ENCODE measurements at places on chromosomes 5 and 9.

DNA sequence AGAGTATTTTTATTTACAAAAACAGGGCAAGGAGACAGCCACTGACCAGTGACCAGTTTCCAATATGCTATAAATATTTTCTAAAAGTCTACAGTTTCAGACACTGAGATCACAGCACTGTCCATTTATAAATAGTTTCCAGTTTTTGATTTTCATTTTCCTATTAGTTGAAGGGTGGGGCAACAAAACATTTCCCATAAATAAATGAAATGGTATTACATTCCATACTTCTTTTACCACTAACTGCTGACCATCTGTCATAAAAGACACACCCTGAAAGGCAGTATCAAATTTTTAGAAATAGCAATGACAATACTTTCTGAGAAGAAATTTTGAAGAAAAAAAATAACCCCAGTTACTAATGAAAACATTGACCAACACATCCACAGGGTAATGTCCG is 126.7 kb downstream of the ARSB start:
- no peaks in the 10 kb centered on the region for H3K27me3 ChIP-seq
- H3K4me1 ChIP-seq = no peaks in the 10 kb centered on the region
- H3K4me3 ChIP-seq = no peak overlapping the region
- peaks cover 7% of the 10 kb centered on the region for H3K36me3 ChIP-seq
- H3K27ac ChIP-seq = no peak overlapping the region
- DNase-seq = no peak

DNA sequence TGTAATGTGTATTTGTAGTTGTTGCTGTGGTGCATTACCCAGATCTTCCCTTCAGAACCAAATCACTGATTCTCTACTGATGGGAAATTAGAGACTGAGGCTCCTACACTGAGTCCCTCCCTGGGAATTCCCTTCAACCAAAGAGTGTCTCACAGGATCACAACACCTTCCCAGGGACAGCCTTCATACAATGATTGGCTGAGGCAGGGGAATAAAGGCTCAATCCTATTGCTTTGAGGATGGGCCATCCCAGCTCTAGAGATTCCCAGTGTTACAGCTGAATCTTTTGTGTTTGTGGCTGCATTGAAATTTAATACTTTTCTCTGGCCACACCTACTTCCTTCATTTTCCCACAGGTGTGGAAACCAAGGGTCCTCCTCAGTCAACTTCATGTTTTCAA is 96.4 kb upstream of the ELL2 start:
- no peak overlapping the region for H3K4me3 ChIP-seq
- no peak overlapping the region for H3K27ac ChIP-seq
- DNase-seq = no peak

DNA sequence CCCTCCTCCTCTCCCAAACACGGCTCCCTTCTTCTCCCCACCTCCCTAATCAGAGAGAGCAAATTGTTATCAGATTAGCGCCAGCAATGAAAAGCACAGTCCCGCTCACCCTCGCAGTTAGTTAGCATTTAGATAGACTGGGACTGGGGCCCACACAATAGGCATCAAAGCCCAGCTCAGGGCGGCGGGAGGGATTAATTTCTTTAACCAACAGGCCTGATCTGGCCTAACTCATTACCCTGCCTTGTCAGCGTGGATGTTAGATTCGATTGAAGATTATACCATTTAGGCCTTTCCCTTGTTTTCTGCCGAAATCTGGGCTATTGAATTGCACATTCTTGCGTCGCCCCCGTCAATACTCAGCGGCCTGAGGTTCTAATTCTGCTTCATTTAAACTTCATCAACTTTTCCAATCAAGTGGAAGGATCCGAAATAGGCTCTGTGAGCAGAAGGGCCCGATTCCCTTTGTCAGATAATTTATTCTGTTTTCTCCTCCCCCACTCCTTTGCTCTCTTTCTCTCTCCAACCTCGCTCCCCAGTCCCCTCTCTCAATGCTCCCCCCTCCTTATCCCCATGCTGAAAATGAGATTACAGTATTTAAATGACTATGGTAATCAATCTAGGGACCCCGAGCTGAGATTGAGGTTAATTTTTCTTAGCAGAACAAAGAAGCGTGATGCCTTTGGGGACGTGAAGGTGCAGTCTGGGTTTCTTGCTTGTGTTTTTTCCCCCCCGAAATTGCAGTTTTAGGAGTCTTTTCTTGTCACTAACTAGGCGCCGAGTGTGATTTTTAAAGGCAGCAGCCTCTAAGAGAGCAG is 15.1 kb downstream of the CFAP77 start:
- DNase-seq = no peak
- H3K4me1 ChIP-seq = no peaks in the 10 kb centered on the region
- H3K4me3 ChIP-seq = no peak overlapping the region
- H3K27ac ChIP-seq = no peak overlapping the region
- no peaks in the 10 kb centered on the region for H3K36me3 ChIP-seq
- no peaks in the 10 kb centered on the region for H3K27me3 ChIP-seq

DNA sequence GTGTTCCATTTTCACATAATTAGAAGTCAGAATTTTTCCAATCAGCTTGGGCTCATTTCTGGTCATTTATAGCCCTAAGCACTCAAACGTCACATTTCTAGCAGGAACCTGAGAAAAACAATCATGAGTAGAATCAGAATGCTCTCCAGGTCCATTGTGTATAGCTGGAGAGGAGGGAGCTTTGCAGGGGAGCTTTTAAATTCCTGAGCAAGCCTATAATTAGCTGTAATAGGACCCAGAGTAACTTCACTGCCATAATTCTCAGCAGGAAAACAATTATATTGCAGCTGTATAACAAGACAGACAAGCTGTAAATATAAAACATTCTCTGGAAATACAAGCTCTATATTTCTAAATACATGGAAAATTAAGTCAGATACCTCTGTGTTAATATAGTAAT is 637.6 kb upstream of the SGCD start:
- no peaks in the 10 kb centered on the region for H3K27me3 ChIP-seq
- no peak for DNase-seq
- H3K27ac ChIP-seq = no peak overlapping the region

DNA sequence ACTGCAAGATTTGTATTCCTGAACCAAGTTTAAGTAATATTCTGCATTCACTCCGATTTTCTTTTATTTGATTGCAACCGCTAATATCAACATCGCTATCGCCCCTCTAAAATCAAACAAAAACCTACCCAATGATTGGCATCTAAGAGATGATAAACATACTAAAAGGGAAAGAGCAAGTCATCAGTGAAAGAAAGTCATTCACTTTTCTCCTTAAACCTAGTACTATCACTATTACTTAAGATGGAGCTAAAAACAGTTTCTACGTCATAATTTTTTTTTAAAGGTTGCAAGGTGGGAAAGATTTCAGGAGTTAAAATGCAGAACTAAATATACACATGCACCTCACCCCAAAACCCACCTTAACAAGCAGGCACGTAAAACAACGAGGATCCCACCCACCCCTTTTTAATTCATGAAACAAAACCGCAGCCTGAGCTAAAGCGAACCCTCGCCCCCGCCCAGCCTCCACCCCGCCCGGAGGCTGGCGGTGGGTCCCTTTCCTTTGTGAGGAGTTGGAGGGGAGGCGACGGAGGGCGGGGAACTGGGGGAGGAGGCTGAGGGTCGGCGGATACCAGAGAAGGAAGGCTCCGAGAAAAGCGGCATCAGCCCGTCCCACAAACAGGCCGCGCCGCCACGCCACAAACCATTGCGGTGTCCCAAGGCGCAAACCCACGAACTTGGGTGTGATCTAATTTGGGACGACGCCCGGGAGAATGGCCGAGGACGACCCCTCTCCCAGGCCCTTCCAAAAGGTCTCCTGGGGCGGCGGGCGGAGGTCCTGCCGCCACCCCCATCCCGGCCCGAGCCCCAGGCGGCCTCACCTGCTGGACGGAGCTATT is 861 bp downstream of the UBQLN1 start:
- no peaks in the 10 kb centered on the region for H3K27me3 ChIP-seq
- H3K36me3 ChIP-seq = no peaks in the 10 kb centered on the region
- DNase-seq = peak; percentile 47
- H3K4me3 ChIP-seq = peak overlapping the region; percentile 96
- H3K27ac ChIP-seq = peak overlapping the region; percentile 98

Data from trophoblast cell (in vitro differentiated cells and primary cell).